Body of pancreas (tissue), 4 donors: ENCODE measurements at places on chromosomes 7 and 10.

DNA sequence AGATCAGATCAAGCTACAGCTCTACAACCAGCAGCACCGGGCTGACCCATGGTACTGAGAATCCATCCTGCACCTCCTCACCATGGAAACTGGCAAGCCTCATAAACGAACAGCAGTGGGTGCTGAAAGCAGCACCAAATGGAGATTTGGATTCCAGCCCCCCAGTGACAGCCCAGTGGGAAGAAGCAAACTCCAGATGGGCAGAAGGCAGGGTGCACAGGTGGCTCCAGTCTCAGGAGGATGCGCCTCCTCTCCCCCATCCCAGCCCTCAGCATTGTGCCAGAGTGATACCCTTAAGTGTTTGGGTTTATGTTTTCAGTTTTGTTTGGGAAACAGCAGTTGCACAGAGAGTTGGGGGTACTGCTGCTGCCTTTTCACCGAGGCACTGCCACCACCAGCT, 20.6 kb upstream of the SMO start:
- no peaks in the 10 kb centered on the region for H3K27me3 ChIP-seq
- H3K27ac ChIP-seq: no peak overlapping the region
- no peak for DNase-seq
- H3K4me3 ChIP-seq: no peak overlapping the region
- no peaks in the 10 kb centered on the region for H3K36me3 ChIP-seq

DNA sequence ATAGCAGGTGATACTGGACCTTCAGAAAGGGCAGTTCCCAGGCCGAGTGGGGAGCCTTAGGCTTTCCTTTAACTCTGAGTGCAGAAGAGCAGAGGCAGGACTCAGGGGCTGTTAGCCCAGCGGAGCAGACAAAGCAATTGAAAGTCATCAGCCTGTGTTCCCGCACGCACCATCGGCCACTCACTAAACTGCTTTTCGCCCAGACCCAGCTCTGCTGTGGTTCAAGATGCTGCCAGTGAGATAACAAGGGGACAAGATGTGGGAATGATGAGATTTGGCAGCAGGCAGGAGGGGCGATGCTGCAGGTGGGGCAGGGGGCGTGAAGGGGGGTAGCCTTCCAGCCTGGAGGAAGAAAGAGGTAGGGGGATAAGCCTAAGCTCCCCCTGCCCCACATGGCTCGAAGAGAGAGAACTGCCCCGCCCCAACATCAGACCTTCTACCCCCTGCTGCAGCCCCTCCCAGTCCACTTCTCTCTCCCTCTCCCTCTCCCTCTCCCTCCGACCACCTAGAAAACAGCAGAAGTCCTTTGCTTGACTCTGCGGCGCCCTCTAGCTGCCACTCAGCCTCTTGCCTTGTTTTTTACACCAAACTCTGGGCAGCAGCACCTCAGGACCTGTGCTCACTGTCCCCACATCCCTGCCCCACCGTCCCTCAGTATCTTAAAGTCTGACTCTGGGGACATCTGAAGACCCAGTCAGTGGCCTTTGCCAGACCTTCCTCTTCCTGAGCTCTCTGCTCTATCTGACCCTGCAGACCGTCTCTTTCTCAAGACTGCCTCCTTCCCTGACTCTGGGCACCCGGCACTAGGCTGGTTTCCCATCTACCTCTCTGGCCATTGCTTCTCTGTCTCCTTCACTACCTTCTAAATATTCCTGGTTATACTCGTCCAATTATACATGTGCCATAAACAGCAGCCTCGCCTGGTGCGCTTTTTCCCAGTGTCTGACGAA, 110.5 kb downstream of the C10orf105 start:
- H3K27me3 ChIP-seq: no peaks in the 10 kb centered on the region
- no peak overlapping the region for H3K27ac ChIP-seq
- H3K36me3 ChIP-seq: no peaks in the 10 kb centered on the region
- H3K4me1 ChIP-seq: no peaks in the 10 kb centered on the region

- no peaks in the 10 kb centered on the region for H3K27me3 ChIP-seq
- no peaks in the 10 kb centered on the region for H3K36me3 ChIP-seq
- H3K27ac ChIP-seq: no peak overlapping the region
- peaks cover 5% of the 10 kb centered on the region for H3K4me1 ChIP-seq
- H3K4me3 ChIP-seq: no peak overlapping the region
- no peak for DNase-seq
Measured at GRCh38 chr7:69873512-69873911, 275.2 kb downstream of the AUTS2 start.

DNA sequence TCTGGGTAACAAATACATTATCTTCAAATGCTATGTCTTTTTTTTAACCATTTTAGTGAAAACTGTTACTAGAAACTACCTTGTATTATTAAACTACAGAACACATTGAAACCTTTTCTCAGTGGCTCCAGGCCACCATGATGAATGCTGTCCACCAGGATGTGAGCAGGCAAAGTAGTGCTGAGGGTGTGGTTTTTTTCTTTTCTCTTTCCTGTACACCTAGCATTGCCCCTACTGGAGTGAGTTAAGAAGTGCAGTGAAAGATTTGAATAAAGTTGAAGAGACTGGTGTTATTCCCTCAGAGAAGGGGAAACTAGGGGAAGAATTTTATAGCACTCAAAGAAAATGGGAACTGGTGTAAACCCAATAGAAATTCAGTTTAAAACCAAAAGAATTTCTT, 120.0 kb upstream of the SAMD8 start:
- H3K4me3 ChIP-seq: no peak overlapping the region
- H3K4me1 ChIP-seq: peaks cover 35% of the 10 kb centered on the region
- DNase-seq: no peak

- H3K27me3 ChIP-seq: no peaks in the 10 kb centered on the region
- no peak overlapping the region for H3K4me3 ChIP-seq
- no peak overlapping the region for H3K27ac ChIP-seq
- DNase-seq: no peak
- no peaks in the 10 kb centered on the region for H3K4me1 ChIP-seq
Measured at GRCh38 chr10:45302573-45302972, 12.8 kb downstream of the OR13A1 start.

DNA sequence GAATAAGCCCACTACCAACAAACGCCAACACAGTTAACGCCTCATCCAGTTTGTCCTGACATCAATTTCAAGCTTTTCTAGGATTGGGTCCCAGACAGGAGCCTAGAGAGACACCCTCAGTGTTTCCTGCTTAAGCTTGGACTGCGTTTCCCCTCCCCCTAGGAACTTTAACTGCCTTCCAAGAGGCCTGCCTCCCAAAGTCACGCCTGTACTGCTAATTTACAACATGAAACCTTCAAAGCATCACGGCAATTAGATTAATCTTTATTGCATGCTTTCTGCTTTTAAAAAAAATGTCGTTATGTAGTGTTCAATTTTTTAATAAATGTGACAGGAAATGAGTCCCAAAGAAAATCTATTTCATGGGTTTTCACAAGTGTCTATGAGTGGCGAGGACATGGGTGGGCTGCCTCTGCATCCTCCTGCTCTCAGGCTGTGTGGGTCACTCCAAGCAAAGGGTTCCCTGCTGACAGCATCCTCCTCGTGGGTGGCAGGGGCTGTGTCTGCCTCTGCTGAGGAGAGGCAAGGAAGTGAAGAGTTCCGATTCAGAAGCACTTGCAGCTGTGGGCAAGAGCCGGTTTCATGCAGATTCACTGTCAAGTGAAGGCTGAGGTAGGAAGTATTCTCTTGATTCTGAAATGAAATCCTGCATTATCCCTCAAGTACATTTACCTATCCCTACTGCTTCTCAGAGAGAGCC, 193.0 kb upstream of the KMT2E start:
- no peak overlapping the region for H3K4me3 ChIP-seq
- H3K36me3 ChIP-seq: no peaks in the 10 kb centered on the region
- no peak overlapping the region for H3K27ac ChIP-seq

DNA sequence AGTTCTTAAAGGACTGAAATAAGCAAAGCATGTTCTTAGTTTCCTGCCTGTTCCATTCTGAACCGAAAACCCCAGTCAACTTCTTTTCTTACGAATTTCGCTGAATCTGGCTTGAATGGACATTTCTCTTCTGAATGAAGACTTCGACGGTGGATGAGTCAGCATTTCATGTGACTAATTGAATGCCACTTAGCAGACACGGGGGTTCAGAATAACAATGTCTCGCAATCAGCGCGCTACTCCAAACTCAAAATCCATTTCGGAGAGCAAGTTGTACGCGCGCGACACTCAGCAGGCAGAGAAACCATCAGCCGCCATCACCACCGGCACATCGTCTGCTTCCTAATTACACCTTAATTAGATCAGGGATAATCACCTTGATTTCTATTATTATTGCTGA, 239.0 kb upstream of the KLF6 start:
- no peak for DNase-seq
- peaks cover 5% of the 10 kb centered on the region for H3K27me3 ChIP-seq
- no peaks in the 10 kb centered on the region for H3K36me3 ChIP-seq
- H3K4me3 ChIP-seq: no peak overlapping the region
